ENCODE measurements at places on chromosomes 11 and 22. TPM values are rescaled to one million over a fixed set of nuclear protein-coding genes. Genes with fewer than 3 reads are reported as not detected.

Gene SSTR3
- 14.8 TPM for total RNA-seq

Gene PRR14L
- total RNA-seq, result 52.2 TPM

DNA sequence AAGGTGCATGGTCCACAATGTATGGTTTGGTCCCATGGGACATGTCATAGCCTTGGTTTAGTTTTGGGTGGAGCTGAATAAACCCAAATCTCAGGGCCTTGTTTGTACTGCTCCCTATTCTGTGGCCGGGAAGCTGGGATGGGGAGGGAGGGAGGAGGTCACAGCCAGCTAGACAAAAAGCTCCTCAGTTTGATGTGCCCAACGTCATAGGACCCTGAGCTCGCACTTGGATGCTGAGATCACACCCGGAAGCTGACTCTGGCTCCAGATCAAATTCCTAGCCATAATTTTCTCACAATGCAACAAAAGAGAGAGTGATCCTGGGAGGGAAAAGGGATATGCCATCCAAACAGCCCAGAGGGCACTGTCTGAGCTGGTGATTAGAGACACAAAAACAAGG, 1.5 kb downstream of the HSPB2 start:
- no peak for DNase-seq
- peaks cover 34% of the 10 kb centered on the region for H3K27me3 ChIP-seq
- H3K27ac ChIP-seq, result no peak overlapping the region
- no peaks in the 10 kb centered on the region for H3K36me3 ChIP-seq
- H3K4me3 ChIP-seq, result no peak overlapping the region
- no peaks in the 10 kb centered on the region for H3K4me1 ChIP-seq

DNA sequence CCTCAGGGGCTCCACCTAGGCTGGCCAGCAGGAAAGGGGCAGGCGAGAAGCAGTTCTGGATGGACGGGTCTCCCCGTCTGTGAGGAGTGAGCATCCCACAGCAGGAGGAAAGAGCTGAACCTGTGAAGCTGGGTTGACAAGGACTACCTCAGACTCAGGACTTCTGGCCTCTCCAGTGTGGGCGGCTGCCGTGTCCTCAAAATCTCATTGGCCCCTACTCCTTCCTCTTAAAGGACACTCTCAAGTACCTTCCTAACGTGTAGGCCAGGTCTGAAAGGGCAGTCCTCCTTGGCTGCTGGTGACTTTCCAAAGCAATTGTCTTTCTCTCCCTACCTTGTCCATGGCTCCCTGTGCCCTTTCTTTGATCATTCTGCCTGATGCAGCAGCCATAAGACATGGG, 107.0 kb upstream of the AKIP1 start:
- DNase-seq, result no peak
- H3K4me3 ChIP-seq, result no peak overlapping the region
- H3K27ac ChIP-seq, result no peak overlapping the region
- H3K4me1 ChIP-seq, result no peaks in the 10 kb centered on the region
- no peaks in the 10 kb centered on the region for H3K27me3 ChIP-seq

DNA sequence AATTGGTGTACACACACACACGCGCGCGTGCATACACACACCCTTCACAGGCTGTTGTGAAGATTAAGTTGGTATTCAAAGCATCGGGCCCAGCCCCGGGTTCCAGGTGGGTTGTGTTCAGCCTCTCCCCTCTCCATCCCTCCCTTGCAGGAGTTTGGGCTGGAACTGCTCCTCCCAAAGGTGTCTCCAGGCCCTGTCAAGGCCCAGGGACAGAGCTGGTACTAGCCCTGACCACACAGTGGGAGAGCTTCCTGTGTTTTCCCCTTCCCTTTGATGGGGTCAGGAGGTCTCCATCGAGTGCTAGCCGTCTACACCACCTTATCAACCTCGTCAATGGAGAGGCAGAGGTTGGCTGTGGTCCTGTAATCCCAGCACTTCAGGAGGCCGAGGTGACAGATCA, 36.5 kb upstream of the CSNK1E start:
- H3K36me3 ChIP-seq, result no peaks in the 10 kb centered on the region
- H3K4me1 ChIP-seq, result no peaks in the 10 kb centered on the region
- H3K27me3 ChIP-seq, result no peaks in the 10 kb centered on the region
- no peak for DNase-seq

GRCh38 chr22:41485033-41485432, 16.1 kb downstream of the ACO2 start:
- no peaks in the 10 kb centered on the region for H3K27me3 ChIP-seq
- H3K36me3 ChIP-seq, result peaks cover 2% of the 10 kb centered on the region
- H3K4me3 ChIP-seq, result no peak overlapping the region
- H3K27ac ChIP-seq, result no peak overlapping the region

DNA sequence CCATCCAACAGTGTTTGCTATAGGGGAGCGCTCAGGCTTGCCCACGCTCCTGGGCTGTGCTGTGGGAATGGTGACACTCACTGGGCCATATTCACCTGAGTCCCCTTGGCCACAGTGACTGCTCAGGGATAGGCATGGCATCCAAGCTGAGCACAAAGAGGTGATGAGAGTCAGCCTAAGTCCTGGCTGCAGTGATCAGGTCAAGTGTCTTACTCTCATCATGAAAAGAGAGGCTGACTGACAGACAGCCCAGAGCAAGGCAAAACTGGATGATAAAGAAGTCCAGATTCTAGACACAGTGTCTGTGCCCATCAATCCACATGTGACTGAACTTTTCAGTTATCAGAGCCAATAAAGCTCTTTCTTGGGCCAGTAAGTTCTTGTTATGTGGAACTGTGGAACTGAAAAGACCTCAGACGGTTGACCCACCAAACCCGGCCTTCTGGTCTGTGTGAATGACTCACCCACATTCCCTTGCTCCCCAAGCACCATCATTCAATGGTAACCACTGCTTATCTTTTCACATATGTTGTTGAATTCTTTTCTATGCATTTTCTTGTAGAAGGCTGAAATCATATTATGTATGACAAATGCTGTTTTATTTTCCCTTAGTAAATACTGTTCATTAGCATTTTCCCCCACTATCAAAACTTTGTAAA, 43.2 kb upstream of the YPEL1 start:
- no peak overlapping the region for H3K27ac ChIP-seq
- H3K36me3 ChIP-seq, result peaks cover 15% of the 10 kb centered on the region
- no peaks in the 10 kb centered on the region for H3K27me3 ChIP-seq
- DNase-seq, result no peak
- no peaks in the 10 kb centered on the region for H3K4me1 ChIP-seq
